T-helper 17 cell (primary cell): ENCODE measurements at places on chromosomes 1 and 21.

GRCh38 chr1:200969726-200970561, 53.6 kb downstream of the KIF21B start:
- DNase-seq: no peak

DNA sequence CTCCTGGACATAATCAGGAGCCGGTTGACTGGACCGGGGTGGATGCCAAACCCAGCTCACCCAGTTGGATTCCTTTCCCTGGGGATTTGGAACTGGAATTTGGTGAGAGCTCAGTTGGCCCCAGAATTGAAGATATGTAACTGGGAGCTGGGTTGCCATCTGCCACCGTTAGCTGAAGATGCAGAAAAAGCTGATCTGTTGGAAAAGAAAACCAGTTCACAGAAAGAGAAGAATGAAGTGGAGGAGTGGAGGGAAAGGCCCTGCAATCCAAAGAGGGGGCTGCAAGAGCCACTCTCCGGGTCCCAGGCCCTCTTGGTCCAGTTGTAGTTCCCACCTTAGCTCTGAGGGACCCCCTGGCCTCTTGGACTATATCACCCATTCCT, 16.0 kb downstream of the TEX35 start:
- DNase-seq: no peak

DNA sequence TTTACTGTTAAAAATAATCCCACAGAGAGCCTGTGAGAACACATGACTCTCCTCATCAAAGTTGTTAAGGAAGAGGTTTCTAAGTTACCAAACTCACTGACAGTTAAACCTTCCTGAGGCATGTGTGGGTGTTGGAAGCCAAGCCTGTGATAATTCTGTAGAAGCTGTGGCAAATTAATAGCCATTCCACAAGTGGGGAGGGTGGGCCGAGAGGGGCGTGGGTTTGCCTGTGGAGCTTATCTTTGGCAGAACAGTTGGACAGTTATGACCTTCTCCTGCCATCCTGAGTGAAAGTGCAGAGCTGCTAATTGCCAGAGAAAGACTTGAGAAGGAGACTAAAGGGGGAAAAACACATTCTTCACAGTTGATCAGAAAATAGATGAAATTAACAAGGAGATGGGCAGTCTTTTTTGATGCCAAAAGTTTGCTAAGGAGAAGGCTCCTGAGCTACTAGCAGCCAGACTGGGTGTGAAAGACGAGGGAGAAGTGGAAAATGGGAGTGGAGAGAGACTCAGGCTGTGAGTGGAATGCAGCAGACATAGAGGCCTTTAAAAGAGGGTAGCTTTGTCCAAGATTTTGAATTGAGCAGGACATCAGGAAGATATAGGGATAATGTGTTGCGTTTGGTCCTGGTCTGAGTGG, 1.6 kb upstream of the PLA2G2C start:
- DNase-seq: no peak

GRCh38 chr1:107776900-107777663, 187.9 kb downstream of the VAV3 start:
- DNase-seq: no peak
